Bronchial epithelial cell (primary cell): ENCODE measurements at places on chromosomes 5 and 9.

DNA sequence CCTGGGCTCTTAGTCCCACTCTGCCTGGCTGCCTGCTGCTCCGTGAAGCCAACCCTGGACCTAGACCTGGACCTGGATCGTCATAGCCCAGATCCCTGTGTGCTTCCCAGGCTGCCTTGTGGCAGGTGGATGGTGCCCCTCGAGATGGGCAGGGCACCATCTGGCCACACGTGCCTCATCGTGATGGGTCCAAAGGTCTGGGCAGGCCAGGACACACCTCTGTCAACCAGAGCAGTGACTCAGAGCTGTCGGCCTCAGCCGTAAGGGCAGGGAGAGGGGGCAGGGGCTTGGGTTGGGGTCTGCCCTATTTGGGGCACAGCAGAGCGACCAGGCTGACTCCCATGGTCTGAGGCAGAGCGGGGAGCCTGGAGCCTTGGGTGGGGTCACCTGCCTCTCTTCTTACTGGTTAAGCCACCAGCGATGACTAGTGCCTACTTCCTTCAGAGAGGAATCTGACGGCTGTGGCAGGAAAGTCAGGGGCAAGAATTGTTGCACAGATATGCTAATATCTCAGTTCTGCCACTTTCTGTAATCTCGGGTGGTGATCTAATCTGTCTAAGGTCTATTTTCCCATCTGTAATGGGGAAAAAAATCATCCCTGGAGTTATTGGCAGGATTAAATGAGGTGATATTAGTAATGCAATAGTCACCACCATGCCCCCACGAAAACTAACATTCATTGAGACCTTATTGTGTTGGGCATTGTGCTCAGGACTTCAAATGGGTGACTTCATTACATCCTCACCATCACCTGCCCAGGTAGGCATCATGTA is 3.2 kb upstream of the CDHR2 start:
- DNase-seq, result peak; percentile 93

DNA sequence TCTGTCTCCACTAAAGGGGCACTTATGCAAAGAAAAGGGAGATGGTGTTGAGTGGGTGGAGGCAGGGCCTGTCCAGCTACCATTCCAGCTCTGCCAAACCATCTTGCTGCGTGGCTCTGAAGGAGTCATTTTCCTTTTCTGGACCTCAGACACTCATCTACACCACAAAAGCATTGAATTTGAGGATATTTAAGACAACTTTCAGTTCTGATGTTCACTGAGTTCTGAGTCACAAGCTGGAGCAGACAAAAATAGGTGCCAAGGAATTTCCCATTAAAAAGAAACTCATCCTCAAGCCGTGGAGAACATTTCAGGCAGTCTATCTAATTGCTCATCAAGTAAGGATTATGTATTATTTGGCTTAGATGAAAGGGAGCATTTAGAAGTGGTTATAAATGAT is 195.0 kb upstream of the TBC1D2 start:
- peak; percentile 10 for DNase-seq

GRCh38 chr9:111914749-111915424 is 18.3 kb downstream of the UGCG start:
- DNase-seq, result no peak

GRCh38 chr5:112109331-112110007 is 309.6 kb downstream of the EPB41L4A start:
- DNase-seq, result peak; percentile 95

- no peak for DNase-seq
These were observed 646.6 kb downstream of the PDE4D start for GRCh38 chr5:59246882-59247281.

GRCh38 chr5:9438596-9439354 is 107.1 kb downstream of the SEMA5A start:
- no peak for DNase-seq

- no peak for DNase-seq
These were observed 483.2 kb upstream of the C9orf72 start for GRCh38 chr9:28056466-28056865.

GRCh38 chr9:19116107-19116790 is 11.0 kb downstream of the PLIN2 start:
- DNase-seq, result peak; percentile 81

DNA sequence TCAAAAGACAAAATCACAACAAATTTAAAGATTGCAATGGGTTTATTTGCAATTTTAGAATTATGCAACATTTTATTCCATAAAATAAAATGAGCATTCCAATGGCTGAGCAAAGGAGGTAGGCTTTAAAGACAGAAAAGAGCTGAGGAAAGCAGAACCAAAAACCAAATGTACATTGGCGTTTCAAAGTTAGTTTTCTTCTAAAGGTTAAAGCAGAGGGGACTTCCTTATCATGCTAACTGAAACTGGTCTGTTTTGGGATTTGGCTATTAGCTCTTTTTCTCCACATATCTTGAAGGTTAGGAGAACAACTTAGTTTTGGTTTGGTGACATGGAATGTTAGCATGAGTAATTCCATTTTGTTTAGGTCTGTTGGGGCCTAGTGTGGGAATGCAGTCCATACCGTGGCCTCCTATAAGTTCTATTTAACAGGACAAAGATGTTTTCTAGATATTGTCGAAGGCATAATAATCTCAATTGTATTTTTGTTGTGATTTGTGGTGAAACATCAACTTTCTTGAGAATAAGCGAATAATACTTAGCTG is 20.3 kb downstream of the DCP2 start:
- DNase-seq, result no peak

GRCh38 chr5:58452566-58453258 is 7.2 kb downstream of the PLK2 start:
- peak; percentile 62 for DNase-seq

DNA sequence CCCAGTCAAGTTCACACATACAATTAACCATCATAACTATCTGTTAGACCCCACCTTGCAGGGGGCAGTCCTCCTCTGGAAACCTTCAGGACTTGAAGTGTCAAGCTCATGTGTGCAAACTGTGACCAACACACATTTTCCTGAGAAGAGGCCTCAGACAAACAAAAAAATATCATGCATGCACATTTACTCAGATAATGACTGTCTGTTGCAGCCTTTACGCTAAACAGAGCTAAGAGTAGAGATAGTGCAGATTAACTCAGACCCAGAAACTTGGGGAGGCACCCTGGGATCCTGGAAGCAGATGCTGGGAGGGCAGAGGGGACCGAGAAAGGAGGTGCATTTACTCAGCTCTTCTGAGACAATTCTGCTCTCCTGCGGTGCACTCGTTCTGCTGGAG is 3.6 kb upstream of the S1PR3 start:
- DNase-seq, result no peak

GRCh38 chr5:115306011-115306536 is 9.6 kb upstream of the CCDC112 start:
- peak; percentile 30 for DNase-seq

DNA sequence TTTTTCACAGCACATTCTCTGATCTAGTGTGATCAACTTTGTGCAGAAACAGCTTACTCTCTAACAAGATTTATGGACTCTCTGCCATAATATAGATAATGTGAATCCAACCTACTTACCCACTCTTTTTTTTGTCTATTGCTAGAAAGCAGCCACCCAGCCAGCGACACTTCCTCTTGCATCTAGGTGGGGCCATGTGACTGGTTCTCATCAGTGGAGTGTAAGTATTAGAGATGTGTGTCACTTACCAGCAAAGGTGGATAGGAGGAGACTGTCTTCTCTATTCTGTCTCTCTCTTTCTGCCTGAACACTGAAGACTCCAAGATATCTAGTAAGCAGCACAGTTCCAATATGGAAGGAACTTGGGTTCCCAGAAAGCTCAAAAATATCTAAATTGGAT is 174.8 kb downstream of the MCTP1 start:
- DNase-seq, result no peak

GRCh38 chr5:147072622-147073021 is 162.2 kb upstream of the STK32A start:
- no peak for DNase-seq

DNA sequence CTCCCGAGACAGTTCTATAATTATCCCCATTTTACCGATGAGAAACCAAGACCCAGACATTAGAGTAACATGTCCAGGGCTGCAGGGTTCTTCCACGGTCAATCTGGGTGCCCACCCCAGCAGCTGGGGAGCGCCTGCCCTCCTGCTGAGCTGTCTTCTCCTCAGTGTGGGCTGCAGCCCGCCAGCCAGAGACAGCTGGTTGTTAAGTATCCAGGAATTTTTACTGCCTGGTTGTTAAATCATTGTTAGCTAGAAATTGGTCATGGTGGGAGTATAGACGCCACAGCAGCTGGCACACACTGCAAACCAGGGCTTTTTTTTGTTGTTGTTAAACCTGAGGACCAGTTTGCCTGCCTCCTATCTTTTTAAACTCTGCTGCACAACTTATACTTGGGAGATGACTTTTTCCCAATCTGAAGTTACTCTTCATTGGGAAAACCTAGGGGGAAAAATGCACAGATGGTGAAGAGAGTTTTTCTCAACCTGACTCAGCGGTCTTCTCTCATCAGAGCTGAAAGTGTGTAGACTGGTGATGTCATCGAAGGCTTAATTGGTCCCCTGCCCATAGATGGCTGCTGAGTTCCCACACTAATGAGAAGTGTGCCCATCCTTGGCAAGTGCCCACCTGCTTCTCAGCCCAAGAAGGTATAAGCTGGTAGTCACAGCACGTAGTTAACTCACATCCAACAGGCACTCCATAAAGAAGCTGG is 208.6 kb downstream of the DRD1 start:
- DNase-seq, result no peak

- no peak for DNase-seq
These were observed 48.3 kb downstream of the SH3TC2 start for GRCh38 chr5:149014571-149015031.

GRCh38 chr9:81086416-81086815 is 602.9 kb downstream of the TLE1 start:
- DNase-seq, result no peak

DNA sequence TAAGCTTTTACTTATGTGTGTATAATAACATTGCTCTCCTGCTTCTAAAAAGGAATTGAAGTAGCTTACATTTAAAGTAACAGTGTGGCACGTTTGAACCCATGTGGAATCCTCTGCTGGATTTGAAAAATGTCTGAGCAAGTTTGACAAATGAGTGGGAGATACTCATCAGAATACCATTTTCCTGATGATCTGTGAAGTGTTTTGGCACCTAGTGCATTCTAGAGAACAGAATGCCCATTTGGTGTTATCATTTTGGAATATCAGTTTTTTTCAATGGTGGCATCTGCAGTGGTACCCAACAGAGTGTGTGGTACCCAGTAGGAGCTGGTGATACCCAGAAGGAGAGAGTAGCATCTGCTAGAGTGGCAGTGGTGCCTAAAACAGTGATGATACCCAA is 471.1 kb downstream of the PLK2 start:
- no peak for DNase-seq

- DNase-seq, result no peak
These were observed 156.4 kb downstream of the DAB2IP start for GRCh38 chr9:121807823-121808278.

- DNase-seq, result no peak
These were observed 90.4 kb upstream of the SV2C start for GRCh38 chr5:75992753-75993152.

- DNase-seq, result no peak
These were observed 226.2 kb downstream of the PAPPA start for GRCh38 chr9:116379821-116380220.

DNA sequence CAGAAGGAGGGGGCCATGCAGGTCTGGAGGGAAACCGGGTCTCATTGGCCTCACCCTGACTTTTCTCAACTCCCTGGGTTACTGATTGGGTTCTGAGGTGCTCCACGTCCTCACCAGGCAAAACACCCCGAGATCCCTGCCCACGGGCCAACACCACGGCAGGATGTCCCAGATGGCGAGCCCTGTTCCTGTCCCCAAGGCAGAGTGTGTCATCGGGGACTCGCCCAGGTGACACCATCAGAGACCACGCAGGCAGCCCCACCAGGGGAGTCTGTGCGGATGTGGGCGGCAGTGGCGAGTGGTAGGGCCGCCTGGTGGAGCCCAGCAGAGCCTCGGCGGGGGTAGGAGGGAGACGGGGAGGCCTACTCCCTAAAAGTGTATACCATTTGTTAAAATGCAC is 59.0 kb upstream of the UBAC1 start:
- no peak for DNase-seq

DNA sequence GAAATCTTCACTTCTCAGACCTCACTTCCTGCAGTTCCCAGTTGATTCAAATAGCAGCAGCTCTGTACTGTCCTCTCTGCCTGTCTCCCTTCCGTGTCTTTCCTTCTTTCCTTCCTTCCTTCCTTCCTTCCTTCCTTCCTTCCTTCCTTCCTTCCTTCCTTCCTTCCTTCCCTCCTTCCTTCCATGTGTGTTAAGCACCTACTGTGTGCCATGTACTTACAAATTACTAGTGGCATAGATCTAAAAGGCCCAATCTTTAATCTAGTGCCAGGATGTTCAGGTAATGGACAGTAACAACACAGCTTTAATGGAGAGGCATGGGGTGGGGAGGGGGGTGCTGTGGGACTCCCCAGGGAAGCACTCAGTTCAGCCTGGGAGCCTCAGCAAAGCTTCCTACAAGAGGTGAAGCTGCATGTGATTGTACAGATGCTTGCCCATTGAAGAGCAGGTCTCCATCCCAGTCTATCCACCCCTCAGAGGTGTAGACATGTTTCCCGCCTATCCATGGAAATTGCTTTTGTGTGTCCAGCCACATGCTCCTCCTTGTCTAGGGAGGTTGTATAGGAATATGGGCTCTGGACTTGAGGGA is 106.0 kb downstream of the RGS3 start:
- DNase-seq, result no peak

DNA sequence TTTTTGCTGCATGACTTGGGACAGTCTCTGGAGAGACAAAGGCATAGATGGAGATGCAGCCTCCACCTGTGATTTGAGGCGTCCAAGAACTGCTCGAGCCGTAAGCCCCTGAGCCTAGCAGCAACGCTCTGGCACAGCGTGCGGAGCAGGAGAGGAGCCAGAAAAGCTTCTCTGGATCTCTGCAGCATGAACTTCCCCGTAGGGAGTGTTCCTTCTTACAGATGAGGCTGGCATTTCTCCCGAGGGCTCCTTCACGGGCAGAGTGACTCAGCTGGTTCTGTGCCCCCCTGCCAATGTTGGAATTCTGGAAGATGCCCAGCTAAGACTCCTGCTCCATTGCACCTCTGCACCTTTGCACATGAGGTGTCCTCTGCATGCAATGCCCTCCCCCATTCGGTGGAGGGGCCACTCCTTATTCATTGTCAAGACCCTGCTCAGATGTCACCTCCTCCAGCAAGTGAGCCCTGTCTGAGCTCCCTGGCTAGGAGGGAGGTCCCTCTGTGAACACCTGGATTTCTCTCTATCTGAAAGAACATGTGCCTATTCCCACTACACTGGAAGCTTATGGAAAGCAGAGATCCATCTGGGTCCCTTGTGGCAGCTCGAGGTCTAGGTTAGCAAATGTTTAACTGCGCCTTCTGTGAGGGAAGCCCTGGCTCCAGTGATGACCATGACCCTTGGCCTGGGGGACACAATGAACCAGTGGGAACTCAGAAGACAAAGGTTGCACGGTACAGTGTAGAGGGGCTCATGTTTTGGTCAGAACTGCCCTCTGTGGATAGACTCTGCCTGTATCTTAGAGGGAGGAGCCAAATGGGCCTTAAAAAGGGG is 39.6 kb downstream of the SH3PXD2B start:
- no peak for DNase-seq

- DNase-seq, result no peak
These were observed 128.5 kb downstream of the TMEM38B start for GRCh38 chr9:105822814-105823213.
